ENCODE measurements at places on chromosomes 12 and 14. TPM values are rescaled to one million over a fixed set of nuclear protein-coding genes. Genes with fewer than 3 reads are reported as not detected.

DNA sequence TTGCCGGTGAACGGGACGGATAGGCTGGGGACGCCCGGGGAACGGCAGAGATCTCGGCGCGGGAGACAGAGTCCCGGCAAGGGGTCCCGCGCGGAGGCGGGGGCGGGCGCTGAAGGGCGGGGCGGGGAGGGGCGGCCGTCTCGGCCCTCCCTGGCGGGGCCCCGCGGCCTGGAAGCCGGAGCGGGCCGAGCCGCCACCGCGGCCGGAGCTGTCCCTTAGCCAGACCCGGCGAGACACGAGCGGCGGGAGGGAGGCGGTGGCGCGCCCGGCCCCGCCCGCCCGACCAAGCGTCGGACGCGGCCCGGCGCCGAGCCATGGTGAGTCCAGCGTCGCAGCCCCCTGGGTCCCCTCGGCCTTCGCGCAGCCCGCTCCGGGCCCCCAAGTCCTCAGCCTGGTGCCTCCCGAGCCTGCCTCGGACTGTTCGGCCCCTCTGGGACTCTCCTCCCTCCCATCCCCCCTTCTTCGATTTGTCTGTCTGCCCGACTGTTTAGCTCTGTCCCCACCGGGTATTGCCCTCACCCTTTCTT is at the start of gene ARHGEF40:
Gene ARHGEF40 (plus strand): TSS at position 222 of the 527 bp plus-strand sequence. CDS start 93 bp downstream, at position 315.
- no peak for DNase-seq

DNA sequence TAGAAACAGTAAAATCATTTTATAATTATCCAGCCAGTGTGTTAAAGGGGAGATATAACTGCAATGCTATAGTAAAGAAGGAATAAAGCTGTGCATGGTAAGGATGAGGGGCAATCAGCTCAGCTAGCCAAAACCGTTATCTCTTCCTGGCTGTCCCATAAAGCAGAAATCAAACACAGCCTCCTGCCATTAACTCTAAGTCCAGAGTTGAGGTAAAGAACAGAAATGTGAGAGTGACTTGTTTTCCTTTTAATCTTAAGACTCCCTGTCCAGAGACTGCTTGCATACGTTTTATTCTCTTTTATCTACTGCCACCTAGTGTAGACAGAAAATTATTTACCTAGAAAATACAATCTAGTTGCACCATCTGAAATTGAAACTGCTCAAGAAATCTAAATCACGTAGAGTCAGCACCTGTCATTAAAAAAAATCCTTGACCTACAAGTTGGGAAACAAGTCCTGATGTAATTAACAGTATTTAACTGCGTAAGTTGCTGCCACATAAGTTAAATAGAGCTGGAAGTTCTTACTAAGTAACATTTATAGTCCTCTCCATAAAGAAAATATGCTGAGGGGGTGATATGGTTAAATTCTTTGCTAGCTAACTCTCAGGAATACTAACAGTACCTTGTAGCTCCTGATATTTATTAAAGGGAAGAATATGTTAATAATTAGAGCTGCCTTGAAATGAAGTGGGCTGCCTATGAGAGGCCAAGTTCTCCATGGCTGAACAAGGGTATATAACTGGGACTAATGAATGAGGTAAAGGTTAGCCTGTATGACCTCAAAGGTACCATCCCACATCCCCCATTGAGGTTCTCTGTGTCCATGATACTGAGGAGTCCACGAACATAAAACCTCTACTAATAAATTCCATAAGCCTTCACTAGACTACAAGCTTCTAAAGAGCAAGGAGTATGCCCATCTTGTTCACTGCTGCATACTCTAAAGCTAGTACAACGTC is 62.7 kb downstream of the GALNT4 start:
- DNase-seq: no peak

DNA sequence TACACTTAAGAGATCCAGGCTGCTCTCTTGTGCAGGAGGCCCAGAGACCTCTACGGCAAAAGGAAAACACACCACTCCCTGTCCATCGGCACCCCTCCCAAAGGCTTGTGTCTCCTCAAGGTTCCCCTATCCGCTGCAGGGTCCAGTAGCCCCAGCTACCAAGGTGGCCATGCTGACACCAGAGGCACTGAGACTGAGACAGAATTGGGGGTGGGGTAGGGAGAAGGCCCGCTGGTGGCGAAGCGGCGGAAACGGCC is 590 bp downstream of the DDIT3 start:
- DNase-seq: no peak

- no peak for DNase-seq
Measured at GRCh38 chr14:20782280-20782890, 1.3 kb downstream of the RNASE6 start.

GRCh38 chr12:12439636-12440035 is 82.8 kb downstream of the BORCS5 start:
- DNase-seq: no peak

GRCh38 chr12:71521125-71521524 is 81.5 kb downstream of the LGR5 start:
- no peak for DNase-seq

DNA sequence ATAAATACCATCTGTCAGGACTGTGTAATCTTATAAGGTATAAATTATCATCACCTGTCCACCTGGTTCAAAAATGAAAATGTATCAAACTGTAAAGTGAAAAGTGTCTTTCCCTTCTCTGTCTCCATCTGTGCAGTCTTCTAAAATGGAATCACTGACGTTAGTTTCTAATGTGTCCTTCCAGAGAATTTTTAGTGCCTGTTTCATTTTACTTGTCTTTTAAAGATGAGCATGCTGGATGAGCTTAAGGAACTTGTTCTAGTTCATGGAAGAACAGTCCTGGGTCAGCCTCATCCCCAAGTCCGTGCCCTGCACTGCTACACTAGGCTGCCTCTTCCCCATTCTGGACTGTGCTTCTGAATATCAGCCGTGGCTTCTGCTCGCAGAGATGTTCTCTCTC is 5.4 kb upstream of the NT5DC3 start:
- DNase-seq: no peak

- DNase-seq: no peak
Measured at GRCh38 chr12:92604786-92605185, 98.0 kb upstream of the PLEKHG7 start.

DNA sequence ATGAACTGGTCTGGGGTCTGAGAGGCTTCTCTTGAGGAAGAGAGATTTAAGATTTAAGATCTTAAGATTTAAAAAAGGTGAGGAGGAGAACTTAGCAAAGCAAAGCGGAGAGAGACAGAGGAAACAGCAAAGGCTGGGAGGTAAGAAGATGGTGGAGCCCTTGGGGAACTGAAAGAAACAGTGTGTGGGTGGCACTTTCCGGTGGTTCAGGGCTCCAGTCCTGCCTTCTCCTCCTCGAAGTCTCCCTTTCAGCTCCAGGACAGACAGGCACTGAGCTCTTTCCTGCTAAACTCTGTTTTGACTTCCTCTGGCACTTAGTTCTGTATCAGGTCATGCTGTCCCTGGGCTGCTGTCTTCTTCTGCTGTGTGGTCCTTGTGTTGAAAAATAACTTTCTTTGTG is 298.7 kb upstream of the SRRM4 start:
- no peak for DNase-seq

- no peak for DNase-seq
Measured at GRCh38 chr14:51682411-51682810, 30.7 kb downstream of the FRMD6 start.

GRCh38 chr12:120199025-120199424 is 1.9 kb downstream of the RPLP0 start:
- DNase-seq: no peak

DNA sequence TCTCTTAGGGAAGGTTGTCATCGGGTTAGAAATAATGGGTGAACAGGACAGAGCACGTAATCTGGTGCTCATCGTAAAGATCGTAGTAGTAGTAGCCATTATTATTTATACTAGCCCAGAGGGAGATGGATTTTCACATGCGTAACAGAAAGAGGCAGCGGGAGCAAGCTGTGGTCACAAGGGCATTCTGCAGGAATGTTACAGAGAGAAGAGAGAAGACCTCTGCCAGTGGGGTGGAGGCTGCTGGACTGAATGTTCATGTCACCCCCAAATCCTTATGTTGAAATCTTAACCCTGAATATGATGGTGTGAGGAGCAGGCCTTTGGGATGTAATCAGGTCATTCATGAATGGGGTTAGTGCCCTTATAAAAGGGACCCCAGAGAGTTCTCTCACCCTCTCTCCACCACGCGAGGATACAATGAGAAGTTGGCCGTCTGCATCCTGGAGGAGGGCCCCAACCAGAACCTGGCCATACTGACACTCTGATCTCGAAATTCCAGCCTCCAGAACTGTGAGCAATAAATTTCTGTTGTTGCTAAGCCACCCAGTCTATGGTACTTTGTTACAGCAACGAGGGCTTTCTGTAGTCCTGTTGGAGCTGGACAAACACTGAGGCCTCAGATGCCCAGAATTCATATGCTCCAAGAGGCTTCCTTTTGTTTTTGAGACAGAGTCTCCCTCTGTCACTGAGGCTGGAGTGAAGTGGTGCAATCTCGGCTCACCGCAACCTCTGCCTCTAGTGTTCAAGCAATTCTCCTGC is 131.2 kb upstream of the MED13L start:
- DNase-seq: no peak

- no peak for DNase-seq
Measured at GRCh38 chr14:104215706-104216334, 77.4 kb downstream of the KIF26A start.

- peak; percentile 50 for DNase-seq
Measured at GRCh38 chr12:57524814-57525614, 2.4 kb downstream of the MBD6 start.

DNA sequence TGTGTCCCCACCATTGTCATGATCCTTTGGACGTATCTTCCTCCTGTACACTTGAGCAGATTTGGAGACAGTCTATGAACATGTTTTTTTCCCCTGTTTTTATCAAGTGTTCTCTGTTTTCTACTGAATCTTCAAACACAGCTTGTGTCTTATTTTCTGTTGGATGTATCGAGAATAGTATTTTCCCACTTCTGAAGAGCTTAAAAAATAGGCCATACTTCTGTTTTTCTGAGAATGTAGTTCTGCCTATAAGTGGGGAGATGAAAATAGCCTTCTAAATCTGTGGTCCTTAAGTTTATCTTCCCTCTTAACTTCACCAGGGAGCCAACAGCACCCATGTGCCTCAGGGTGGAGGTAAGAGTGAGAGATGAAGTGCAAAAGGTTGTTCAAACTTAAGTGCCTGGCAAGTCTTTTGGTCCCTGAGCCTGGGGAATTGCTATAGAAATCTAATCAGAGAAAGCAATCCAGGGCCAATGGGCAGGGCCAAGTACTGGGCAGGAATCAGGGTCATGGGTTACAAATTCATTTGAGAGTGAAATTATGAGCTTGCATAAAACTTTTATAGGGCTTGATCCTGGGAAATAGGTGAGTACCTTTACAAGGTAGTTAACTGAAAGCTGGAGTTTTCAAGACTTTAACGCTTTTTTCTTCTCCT is 58.9 kb downstream of the ARF6 start:
- DNase-seq: no peak

DNA sequence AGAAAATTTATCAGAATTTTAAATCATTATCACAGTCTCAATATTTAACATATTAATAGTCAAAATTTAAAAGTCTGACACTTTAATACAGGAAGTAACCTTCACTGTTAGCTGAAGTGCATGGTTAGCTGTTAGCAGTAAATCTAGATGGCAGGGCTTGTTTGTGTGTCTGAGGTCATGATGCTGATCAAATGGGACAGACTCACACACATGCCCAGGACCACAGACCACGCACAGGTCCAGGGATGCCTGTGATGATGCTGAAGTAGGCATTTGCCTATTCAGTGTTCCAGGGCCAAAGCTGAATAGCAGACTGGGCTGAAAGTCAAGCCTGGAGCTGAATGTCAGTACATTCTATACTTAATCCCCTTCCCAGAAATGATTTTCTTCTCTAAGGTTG is 20.5 kb downstream of the FNTB start:
- DNase-seq: no peak

DNA sequence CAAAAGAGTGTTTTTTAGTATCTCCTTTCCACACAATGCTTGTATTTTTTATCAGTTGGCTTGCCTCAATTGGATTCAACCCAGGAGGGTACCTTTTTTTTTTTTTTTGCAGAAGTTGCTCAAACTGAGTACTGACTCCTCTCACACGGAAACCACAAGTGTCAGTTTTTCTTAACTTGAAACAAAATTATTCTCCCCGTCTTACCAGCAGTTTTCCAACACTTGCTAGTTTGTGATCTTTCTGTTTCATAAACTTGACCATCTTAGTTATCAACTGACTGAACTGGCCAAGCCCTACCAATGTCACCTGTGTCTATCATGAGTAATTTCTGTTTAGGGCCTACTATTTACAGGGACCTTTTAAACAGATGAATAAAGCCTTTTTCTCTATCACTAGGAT is 34.1 kb upstream of the ITPR2 start:
- DNase-seq: no peak

- DNase-seq: no peak
Measured at GRCh38 chr12:6643569-6644256, 3.5 kb downstream of the ACRBP start.

DNA sequence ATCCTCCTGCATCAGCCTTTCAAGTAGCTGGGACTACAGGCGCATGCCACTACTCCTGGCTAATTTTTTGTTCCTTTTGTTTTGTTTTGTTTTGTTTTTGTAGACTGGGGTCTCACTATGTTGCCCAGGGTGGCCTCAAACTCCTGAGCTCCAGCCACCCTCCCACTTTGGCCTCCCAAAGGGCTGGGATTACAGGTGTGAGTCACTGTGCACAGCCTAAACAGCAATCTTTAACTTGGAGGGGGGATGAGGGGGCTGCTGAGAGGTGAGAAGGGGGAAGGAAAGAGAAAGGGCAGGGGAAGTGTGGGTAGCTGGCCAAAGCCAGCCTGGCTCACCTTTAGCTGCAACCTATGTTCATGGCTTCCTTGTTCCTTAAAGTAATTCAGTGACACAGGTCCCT is 77.4 kb downstream of the KDM2B start:
- DNase-seq: no peak

DNA sequence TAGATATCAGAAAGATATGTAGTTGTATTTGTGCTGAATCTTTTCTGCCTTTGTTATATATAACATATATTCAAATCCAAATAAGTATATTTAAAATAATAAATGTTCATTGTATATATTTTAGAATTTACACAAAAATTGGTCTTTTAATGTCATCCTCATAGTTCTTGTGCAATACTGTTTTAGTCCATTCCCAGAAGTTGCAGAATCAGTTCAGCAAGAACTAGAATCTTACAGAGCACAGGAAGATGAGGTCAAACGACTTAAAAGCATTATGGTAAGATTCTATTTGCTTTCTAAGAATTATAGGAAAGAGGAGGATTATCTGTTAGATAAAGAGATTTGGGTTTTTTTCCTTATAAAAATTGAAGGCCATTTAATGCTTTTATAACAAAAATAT is 51.0 kb downstream of the SCFD1 start:
- no peak for DNase-seq

Gene CDH24
- 3.7 TPM for total RNA-seq

Gene CABP1
- 5.9 TPM for total RNA-seq

Gene ZNF641
- total RNA-seq: 35.3 TPM

Gene PMCH
- not detected for total RNA-seq

Gene ARMH4
- total RNA-seq: 2.9 TPM

Gene KRT2
- not detected for total RNA-seq

Gene CLEC14A
- total RNA-seq: 18.6 TPM

Gene DACT1
- 13.5 TPM for total RNA-seq

Gene SIX4
- 7.3 TPM for total RNA-seq
